NAMALWA (cell line): ENCODE measurements at places on chromosomes 1 and 21.

- DNase-seq, result peak; percentile 75
Measured at GRCh38 chr1:35544976-35545375, 12.2 kb downstream of the KIAA0319L start.

DNA sequence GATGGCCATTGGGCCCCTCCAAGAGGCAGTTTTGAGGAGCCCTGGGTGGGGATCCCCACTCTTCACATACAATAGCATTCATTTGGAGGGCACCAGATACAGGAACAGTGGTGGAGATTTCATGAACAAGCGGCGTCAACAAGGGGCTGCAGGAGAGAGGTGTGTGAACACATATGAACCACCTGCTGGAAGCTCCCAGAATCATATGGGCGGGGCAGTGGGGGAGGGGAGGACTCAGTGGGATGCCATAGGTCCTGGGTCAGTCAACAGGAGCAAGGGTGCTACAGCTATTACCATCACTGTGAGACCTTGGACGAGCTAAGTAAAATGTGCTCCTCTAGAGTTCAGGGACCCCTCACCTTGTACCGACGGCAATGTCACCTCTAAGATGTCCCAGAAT is 100.4 kb upstream of the IRF2BP2 start:
- DNase-seq, result no peak

- DNase-seq, result no peak
Measured at GRCh38 chr1:25123551-25123950, 108.8 kb downstream of the SYF2 start.

DNA sequence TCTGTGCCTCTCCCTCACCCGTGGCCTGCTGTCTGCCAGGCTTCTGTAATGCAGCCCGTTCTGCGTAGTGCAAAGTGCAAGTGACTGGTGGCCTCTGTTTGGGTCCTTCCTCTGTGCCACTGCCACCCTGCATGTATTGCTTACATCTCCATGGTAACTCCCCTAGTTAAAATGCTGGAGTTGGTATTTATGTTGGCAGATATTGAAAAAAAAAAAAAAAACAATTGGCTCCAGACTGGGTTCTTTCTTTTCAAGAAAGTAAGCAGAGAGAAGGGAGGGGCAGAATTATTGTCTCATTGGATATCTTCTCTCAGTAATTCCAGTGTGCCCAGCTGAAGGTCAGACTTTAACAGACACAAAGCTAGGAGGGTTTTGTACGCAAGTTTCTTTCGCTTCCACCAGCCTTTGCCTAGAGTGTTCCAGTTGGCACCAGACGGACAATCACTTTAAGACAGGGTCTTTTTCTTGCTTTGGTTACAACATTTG is 242.3 kb downstream of the PBX1 start:
- no peak for DNase-seq
